ENCODE measurements at places on chromosomes 2 and 18.

DNA sequence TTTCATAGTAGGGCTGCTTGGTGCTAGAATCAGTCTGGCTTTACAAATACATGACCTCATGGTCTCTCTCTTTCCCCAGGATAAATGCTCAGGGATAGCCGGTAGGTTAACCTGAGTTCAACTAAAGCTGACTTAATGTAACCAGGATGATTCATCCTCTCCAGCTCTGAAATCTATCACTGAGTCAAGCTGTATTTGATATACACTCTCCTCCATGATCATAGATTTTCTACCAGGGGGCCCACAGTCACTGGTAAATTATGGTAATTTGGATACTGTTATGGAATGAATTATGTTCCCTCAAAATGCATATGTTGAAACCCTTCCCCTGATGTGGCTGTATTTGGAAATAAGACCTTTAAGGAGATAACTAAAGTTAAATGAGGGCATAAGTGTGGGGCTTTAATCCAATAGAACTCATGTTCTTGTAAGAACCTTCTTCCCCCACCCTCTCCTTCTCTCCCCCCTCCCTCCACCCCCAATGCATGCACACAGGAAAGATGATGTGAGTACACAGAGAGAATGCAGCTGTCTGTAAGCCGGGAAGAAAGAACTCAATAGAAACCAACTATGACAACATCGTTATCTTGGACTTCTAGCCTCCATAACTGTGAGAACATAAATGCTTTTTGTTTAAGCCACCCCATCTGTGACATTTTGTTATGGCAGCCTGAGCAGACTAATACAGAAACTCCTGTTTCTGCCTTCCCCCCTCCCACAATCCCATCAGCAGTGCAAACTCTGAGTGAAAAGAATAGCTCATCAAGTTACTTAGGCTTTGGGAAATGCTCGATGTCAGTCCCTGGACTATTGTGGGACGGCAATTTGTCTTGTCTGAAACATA, 134.9 kb upstream of the KYNU start:
- ATAC-seq = peak; percentile 65

DNA sequence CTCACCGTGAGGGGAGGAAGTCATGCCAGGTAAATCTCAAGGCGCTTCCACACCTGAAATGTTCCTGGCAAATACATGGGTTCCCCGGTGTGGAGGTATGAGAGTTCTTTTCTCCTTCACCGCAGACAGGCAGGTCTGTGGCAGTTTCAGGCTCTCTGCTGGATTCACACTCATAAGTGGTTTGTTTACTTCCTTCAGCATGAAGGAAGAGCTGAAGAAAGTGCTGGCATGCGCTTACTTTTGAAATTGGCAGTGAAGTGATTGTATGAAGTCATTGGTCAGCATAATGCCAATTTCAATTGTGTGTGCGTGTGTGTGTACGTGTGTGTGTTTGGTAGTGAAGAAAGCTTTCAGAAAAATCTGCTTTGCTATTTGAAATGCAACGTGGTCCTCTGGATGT, 43.4 kb downstream of the RNF144A start:
- ATAC-seq = peak; percentile 55

DNA sequence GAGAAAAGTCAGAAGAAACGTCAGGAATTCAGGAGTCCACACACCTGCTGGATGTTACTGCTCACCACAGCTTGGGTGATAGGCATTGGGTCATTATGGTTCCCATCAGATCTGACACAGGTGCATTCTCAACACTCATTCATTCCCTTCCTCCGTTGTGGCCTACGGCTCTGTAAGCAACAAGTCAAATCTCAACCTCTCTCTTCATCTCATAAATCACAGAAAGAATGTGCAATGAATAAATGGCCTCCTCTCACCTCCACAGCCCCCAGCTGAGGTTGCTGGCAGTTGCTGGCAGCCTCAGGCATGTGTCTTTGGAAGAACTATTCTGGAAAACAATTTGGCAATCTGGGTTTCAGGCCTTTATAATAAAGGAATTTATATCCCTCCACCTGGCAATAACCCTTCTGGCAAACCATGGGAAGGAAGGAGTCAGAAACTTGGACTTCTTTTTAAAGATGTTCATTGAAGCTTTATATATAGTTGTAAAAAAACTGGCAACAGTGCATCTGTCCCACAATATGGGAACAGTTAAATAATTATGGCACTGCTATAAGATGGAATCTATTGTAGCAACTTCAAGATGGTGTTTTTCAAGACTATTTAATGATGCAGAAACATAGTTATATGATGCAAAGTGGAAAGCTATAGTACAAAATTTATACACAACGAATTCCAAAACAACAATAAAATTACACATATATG, 175.4 kb downstream of the ANAPC1 start:
- no peak for ATAC-seq

DNA sequence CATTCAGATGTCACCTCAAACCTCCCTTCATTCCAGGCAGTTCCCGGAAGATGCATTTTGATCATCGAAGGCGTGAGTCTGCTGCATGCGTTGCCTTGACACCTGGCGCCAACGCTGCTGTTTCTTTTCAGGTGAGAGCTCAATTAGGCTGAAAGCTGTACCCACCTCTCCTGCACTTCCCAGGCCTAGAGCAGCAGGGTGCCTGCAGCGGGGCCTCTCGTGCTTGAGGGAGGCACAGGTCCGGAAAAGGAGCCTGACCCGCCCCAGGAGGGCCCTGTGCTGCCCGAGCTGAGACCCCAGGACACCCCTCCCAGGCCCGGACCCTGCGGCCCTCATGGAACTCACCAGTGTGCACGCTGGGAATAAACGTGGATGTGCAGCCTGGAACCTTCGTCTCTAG, 31.4 kb upstream of the KCNG2 start:
- ATAC-seq = no peak

- no peak for ATAC-seq
Measured at GRCh38 chr2:210086292-210086691, 83.9 kb downstream of the RPE start.

DNA sequence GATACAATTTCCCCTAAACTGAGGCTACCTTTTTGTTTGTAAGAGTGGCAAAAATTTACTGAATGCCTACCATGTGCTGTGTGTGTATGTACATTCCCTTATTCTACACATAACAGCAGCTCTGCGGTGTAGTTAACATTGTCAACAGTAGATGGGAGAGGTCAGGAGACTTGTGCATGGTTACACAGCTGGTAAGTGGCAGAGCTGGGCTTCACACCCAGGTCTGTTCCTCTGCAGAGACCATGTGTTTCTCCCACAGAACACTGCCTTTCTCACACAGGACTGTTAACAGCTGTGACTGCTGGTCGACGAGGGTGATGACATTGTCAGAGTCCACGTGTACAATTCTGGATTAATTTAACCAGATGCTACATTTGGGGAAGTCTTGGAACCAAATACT, 49.1 kb downstream of the EML6 start:
- ATAC-seq = peak; percentile 69

- no peak for ATAC-seq
Measured at GRCh38 chr2:227939271-227940027, 68.0 kb downstream of the DAW1 start.

All from esophagus mucosa (tissue), 1 donor.